ENCODE measurements at places on chromosomes 5 and 9. TPM values are rescaled to one million over a fixed set of nuclear protein-coding genes. Genes with fewer than 3 reads are reported as not detected.

DNA sequence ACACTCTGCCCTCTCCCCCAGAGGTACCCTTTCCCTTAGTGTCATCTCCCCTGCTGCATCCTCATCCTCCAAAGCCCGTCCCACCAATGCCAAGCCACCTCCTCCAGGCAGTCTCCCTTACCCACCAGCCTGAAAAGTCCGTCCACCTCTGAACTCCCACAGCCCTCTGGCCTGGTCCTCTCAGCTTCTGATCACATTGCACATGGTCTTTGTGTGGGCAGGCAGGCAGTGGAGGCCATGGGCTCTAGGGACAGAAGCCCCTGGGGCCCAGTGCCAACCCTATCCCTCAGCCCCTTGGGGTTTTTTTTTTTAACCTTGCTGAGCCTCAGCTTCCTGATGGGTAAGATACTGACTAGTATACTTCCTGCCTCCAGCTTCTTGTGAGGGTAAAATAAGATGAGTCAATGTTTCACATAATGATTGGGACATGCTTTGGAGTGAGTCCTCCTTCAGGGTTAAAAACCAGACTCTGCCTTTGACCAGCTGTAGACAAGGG, 19.4 kb downstream of the CSF1R start:
- no peak for DNase-seq

Gene SMIM23
- total RNA-seq, result 5.5 TPM

Gene TTC23L
- 0.72 TPM for total RNA-seq

DNA sequence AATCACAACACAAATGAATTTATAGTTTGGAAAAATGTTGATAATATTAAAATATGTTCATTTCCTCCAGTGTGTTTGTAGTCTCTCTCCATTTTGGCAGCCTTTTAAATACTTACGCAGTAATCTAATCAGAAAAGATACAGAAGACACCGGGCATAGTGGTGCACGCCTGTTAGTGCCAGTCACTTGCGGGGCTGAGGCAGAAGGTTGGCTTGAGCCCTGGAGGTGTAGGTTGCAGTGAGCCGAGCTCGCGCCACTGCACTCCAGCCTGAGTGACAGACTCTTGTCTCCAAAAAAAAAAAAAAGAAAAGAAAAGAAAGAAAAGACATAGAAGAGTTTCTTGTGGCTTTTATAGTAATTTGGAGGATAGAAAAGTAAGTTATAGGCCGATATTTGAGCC, 41.9 kb downstream of the NDFIP1 start:
- no peak for DNase-seq

DNA sequence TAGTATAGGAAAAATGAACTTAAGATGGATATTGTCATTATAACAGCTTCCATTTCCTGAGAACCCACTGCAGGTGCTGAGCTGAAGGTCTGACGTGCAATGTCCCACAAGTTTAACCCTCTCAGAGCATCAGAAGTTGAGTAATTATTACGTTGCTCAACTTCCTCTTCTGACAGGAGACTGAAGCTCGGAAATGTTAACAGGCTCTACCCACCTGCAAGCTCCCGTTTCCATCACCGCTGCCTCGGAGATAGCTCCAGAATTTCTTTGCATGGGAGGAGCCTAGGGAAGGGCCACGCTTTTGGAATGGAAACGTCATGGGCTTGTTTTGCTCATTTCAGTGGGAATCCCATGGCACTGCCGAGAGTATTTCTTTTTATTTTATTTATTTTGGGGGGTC, 1.0 kb upstream of the NTMT1 start:
- DNase-seq, result no peak

Gene POLR3G
- 2.9 TPM for total RNA-seq

- peak; percentile 84 for DNase-seq
Measured at GRCh38 chr9:18438300-18438925, 35.5 kb upstream of the ADAMTSL1 start.

GRCh38 chr5:79507251-79508205, 6.4 kb downstream of the HOMER1 start:
- no peak for DNase-seq

DNA sequence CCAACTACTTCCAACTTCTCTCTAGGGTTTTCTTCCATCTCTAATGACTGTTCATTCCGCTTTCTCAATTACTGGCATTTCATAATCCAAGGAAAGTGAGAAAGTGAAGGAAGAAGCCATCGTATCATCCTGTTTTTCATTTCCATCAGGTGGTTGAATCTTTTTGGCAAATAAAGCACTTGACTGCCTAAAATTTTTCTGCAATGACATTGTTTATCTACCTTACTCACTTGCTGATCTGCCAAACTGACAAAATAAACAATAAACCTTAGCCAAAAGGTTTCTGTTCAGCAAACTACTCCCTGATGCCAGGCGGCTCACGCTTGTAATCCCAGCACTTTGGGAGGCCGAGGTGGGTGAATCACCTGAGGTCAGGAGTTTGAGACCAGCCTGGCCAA, 18.4 kb downstream of the FNBP1 start:
- DNase-seq, result no peak

- DNase-seq, result no peak
Measured at GRCh38 chr5:146296245-146296644, 42.4 kb upstream of the POU4F3 start.

Gene UBQLN1
- total RNA-seq, result 108 TPM

Measured in umbilical cord (tissue), 2 donors.